ENCODE measurements at places on chromosomes 3 and 15. TPM values are rescaled to one million over a fixed set of nuclear protein-coding genes. Genes with fewer than 3 reads are reported as not detected.

The TM4SF4 gene
- total RNA-seq, result not detected

The HIGD2B gene
- total RNA-seq, result not detected

The LRRC34 gene
- 14.8 TPM for total RNA-seq

The GNAT1 gene
- not detected for total RNA-seq

The C3orf70 gene
- total RNA-seq, result 4.9 TPM

Measured in omental fat pad (tissue), 4 donors.